ENCODE measurements at places on chromosomes 1 and 21. TPM values are rescaled to one million over a fixed set of nuclear protein-coding genes. Genes with fewer than 3 reads are reported as not detected.

Gene LAMC1
- 96.9 TPM for total RNA-seq

GRCh38 chr1:243849421-243850201, 432 bp downstream of the AKT3 start:
- peak overlapping the region; percentile 89 for H3K27ac ChIP-seq
- H3K27me3 ChIP-seq: no peaks in the 10 kb centered on the region

DNA sequence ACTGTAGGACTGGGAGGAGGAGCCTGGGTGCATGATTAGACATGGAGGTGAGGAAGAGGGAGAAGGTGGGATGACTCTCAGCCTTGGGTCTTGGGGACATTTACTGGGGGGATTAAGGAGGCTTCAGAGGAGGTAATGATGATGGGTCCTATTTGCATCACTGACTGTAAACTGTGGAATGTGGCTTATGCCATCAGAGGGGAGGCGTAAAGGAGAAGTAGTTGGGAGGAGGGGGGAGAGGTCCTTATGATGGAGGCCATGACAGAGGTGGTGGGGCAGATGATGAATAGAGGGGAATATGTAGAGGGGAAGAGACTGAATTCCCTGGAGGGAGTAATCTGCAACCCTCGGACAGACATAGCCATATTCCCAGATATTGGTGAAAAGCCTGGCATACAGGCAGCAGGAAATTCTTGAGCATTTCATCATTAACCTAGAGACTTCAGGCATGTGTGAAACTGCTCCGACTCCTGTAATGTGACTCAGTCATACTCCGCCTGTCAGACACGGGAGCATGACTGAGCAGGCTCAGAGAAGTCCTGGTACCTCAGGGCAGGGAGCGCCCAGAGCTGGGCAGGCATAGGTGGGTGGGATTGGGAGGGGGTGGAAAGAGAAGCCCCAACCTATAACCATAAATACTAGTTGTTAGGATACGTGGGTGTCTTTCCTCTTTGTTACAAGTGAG, 8.0 kb upstream of the LCE5A start:
- H3K27me3 ChIP-seq: no peaks in the 10 kb centered on the region
- no peaks in the 10 kb centered on the region for H3K36me3 ChIP-seq
- no peak overlapping the region for H3K4me3 ChIP-seq
- H3K4me1 ChIP-seq: no peaks in the 10 kb centered on the region
- no peak overlapping the region for H3K27ac ChIP-seq
- DNase-seq: no peak

GRCh38 chr21:33655588-33656221, 13.4 kb downstream of the ITSN1 start:
- no peaks in the 10 kb centered on the region for H3K27me3 ChIP-seq
- H3K4me3 ChIP-seq: no peak overlapping the region
- peaks cover 42% of the 10 kb centered on the region for H3K4me1 ChIP-seq
- H3K36me3 ChIP-seq: no peaks in the 10 kb centered on the region
- no peak for DNase-seq

DNA sequence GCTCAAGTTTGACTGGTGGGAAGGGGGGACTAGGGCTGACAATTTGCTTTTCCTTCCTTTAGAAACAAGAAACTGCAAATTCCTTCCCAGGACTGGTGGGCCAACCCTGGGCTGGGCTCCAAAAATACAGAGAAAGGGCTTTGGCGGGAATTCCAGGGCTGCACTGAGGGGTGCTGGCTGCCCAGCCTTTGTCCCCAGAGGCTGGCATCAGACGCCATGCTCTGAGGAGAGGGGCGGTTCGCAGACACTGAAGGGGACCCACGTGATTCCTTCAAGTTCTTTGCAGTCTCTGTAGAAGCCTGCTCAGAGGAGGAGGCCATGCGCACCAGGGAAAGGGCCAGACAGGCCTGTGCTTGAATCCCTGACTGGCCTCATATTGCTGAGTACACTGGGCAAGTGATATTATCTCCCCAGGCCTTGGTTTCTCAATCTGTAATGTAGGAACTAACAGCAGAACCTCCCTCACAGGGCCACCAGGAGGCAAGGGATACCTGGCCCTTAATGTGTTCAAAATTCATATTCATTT, 119.5 kb downstream of the EPHB2 start:
- no peak overlapping the region for H3K4me3 ChIP-seq
- no peaks in the 10 kb centered on the region for H3K36me3 ChIP-seq
- no peaks in the 10 kb centered on the region for H3K27me3 ChIP-seq
- H3K4me1 ChIP-seq: peaks cover 13% of the 10 kb centered on the region
- no peak overlapping the region for H3K27ac ChIP-seq
- DNase-seq: no peak

Gene MX2
- 35.5 TPM for total RNA-seq

Gene CELA3A
- not detected for total RNA-seq

DNA sequence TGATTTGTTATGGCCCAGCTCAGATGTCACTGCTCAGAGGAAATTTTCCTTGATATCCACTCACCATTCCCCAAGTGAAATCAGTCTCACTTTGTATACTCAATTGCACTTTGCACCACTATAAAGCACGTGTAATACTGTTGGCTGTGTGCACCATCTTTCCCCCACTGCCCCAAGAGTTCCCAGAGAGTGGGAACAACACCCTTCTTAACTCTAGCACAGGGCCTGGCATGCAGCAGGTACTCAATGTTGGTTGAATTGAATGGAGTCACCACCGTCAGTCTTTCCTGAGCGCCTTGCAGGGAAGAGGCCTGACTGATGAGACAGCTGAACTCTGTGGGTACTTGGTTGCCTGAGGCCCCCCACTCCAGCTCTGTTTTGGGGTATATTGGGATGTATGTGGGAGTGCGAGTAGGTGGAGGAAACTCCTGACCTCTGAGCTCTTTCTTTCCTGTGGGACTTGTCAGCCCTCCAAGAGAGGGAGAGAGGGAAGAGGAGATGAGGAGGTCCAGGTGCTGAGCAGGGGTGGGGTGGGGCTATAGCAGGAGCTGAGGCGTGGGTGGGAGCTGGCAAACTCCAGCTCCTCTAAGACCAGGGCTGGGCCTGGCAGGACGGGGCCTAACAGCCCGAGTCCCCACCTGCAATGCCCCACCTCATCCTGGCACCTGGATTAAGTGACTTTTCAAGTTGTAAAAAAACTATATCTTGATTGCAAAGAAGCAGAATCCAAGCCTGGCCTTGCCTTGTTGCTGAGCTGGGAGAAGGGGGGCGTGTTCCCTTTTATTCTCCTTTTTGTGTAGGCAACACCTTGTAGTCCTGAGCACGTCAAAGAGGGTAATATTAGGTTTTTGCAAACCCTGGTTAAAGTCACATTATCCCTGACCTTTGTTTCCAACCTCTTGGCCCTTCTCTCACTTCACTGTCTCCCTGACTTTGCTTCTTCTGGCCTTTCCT, 19.4 kb upstream of the WASF2 start:
- DNase-seq: no peak
- peaks cover 20% of the 10 kb centered on the region for H3K4me1 ChIP-seq
- no peaks in the 10 kb centered on the region for H3K36me3 ChIP-seq

GRCh38 chr1:220342853-220343252, 70.6 kb upstream of the RAB3GAP2 start:
- H3K27me3 ChIP-seq: no peaks in the 10 kb centered on the region
- no peaks in the 10 kb centered on the region for H3K36me3 ChIP-seq
- H3K4me3 ChIP-seq: no peak overlapping the region
